Right renal pelvis (tissue), 4 donors: ENCODE measurements at places on chromosomes 7 and 10.

DNA sequence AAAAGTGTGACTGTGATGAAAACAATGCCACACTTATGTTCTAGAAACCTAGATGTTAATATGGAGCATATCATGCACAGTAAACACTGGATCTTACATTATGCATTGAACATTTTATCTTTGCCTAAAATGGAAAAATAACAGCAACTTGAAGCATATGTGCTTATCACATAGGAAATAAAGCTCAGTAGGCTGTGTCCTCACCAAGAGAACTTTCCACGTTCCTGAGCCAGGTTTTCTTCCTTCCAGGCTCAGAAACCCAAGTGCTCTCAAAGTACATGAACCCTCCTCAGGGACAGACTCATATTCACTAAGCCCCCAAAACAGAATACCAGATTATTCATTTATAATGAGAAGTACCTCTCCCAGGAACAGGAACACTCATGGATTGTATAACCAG is 79.4 kb upstream of the PRKAR2B start:
- DNase-seq: no peak

DNA sequence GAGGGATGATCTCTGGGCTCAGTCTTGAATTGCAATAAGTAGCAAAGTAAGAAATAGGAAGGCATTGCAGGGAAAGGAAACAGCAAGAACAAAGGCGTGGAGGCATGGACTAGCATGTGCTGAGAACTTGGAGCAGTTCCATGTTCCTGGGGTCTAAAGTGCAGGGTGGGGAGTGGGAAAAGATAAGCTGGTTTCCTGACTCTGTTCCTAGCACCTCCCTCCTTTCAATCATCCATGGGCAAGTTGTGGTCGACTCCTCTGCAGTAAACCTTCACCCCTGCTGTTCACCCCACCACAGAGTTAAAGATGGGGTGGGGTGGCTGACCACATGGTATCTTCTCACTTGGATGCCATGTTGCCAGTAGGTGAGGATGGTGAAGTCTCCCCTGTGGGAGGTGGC is 29.6 kb downstream of the RPS24 start:
- no peak for DNase-seq

DNA sequence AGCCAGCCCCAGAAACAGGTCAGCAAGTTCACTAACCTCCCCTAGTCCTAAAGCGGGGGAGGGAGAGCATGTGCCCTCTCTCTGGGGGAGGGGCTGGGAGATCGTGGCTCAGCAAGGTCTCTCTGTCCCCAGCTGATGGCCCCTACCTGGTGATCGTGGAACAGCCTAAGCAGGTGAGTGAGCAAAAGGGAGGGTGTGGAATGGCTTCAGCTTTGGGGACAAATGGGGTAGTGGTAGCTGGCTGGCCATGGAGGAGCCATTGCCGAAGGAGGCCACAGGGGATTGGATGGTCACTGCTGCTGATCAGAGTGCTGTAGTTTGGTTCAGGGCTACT is 779 bp downstream of the NFKB2 start:
- DNase-seq: no peak

DNA sequence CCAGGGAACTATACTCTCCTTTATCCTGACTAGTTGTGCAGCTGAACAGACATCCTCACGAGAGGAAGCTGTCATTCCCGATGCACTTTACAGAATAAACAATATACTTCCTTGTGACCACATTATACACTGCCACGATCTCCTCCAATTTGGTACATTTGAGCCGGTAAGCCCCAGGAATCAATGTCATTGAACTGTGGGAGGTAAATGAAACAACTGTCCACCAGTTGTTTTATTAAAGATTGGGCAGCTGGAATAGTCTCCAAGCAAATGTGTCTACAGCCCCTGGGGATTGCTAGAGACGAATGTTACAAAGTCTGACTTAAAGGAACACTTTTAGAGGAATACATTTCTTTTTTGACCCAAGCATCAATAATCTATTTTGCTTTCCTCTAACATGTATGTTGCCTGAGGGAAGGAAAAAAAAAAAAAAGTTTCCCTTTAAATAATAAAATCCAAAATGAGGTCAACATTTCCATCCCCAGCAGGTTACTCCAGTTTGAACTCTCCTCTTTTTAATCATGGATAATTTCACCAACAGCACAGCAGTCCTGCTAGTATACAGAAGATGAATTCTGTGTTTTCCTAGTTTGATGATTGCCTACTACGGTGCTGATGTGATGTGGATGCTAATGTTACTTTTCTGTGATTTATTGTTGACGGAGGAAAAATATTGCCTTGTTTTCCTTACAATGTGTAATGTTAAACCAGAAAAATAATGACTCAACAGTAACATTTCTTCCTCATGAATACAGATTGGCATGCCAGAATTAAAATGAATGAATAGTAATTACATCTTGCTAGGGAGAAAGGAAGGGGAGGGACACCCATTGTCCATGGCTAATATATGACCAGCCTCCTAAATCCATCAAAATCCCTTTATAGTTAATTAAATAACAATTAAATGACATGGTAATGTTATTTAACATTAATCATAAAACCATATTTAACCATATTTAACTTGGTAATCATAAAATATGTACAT is 360.9 kb downstream of the NEBL start:
- DNase-seq: no peak

- no peak for DNase-seq
These were observed 1.4 kb downstream of the JCAD start for GRCh38 chr10:30057894-30058556.

GRCh38 chr10:77241350-77241725 is 396.3 kb downstream of the KCNMA1 start:
- no peak for DNase-seq

- peak; percentile 3 for DNase-seq
These were observed 750.2 kb downstream of the XPNPEP1 start for GRCh38 chr10:109173121-109173520.

GRCh38 chr7:16063716-16064675 is 357.3 kb downstream of the CRPPA start:
- peak; percentile 46 for DNase-seq

- no peak for DNase-seq
These were observed at the start of gene SAMD9L for GRCh38 chr7:93148144-93148543. Gene SAMD9L (minus strand): TSS chr7:93148385. CDS start chr7:93135971, 12,414 bp downstream.

GRCh38 chr10:48779546-48780152 is 95.0 kb downstream of the WDFY4 start:
- DNase-seq: no peak

- no peak for DNase-seq
These were observed 208.6 kb upstream of the RNF32 start for GRCh38 chr7:156432018-156432417.

DNA sequence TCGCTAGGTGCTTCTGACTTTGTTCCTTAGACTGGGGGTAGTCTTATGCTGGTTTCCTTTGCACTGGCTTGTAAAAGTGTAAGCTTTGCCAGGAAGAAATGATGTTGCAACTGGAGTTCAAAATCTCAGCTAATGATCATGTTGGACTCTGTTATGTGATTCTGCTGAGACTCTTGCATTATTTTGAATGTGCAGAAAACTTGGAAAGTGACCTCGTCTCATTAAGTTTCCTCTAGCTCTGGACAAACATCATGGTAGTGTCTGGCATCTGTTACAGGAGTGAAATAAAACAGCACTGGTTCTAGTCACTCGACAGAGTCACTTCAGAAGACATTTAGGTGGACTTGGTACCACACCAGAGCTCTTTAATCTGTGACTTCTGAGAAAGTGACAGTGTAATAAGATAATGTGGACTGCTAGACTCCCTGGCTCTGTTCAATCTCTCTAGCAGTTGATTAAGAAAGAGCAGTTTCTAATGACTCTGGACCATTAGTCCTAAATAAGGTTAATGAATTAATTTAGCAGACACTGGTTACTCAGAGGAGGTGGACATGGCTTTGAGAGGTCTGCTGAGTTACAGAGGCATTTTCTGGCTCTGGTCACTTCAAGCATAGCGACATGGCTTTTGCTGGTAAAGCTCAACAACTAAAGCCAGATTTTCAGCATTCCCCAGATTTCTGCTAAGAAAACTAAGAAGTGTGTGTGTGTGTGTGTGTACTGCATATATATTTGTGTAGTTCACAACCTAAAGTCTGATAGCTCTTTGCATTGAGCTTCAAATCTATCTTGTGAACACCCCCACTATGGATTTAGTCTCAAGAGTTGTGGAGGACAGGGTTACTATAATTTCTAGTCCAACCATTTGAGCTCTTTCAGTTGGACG is 2.0 kb downstream of the NRP1 start:
- DNase-seq: no peak

- DNase-seq: no peak
These were observed 86.3 kb downstream of the RNF216 start for GRCh38 chr7:5694912-5695726.

GRCh38 chr7:155222573-155222972 is 75.1 kb upstream of the INSIG1 start:
- no peak for DNase-seq

GRCh38 chr7:40570223-40570622 is 435.4 kb downstream of the SUGCT start:
- no peak for DNase-seq

DNA sequence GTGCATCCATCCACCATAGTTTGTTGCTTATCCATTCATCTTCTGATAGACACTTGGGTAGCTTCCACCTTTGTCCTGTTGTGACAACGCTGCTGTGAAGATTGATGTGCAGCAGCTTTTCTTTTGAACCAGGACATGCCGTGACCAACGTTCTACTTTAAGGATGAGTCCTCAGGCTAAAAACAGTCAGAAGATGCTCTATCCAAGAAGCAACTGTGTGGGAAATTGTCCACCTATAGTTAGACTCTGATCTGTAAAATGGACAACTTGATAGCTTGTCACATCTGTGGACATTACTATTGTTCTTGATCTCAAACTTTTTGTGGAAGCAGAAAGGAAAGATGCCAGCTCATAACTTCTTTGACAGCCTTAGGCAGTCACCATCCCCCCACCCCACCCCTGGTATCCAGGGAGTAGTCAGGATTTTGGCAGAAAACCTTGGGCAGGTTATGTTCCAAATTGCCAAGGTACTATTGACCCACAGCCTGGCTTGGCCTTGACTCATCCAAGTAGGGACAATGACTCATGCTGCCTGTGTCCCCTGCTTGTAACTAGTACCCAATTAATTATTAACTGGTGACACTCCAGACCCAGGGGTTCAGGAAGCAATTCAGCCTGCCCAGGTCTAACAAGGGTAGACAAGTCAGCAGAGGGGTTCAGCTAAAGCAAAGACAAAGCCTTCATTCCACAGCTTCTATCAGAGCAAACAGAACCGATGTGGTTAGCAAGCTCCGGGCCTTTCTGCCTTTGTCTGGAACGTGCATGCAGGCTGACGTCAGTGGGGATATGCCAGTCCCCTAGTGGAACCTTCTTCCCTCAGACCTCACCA is 99.6 kb upstream of the ANLN start:
- DNase-seq: no peak

DNA sequence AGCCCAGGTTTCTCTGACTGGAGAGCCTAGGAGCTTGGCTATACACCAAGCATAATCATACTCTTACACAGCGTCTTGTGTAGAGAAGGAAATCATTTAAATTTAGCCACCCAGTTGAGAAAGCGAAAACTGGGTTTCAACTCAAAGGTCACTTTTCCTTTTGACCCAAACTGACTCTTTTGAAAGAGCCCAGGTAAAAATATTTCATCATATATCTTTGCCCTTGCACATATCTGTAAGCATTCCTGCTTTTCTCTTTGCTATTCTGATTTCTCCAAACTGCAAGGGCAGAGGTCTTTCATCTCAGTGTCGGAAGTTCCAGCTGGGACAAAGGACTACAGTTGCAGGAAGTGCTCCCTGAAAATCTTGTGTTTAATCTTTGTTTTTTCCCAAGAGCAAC is 22.0 kb upstream of the ABCB4 start:
- DNase-seq: no peak

GRCh38 chr7:1679326-1679965 is 9.4 kb downstream of the ELFN1 start:
- DNase-seq: no peak

DNA sequence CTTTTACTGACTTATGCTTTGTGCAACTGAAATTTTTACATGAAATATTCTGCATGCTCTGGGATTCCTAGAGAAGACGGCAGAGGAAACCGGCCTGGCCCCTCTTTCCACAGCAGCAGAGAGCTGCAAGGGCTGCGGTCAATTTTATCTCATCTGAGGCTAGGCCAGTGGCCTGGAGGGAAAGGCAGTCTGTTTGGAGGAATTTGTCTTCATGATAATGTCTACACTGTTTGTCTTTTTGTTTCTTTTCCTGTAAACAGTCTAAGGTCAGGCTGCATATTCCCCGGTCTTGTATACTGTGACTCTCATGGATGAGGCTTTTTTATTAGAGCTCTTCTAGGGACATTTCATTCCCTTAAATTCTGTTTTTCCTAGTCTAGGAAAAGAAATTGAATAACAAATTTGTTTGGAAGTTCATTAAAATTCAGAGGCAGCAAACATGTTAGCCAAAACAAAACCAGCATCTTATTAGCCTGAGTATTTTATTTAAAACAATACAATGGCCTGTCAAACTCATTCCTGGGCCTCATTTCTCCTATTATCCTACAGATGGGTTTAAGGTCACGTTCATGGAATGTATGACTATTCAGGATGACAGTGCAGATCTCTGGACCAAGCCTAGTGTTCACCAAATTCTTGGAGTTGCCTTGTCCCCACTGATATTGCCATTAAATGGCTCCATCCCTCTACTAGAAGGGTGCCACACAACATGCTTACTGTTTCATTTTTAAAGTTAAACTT is 26.4 kb downstream of the LAMB4 start:
- no peak for DNase-seq

GRCh38 chr7:150938566-150938965 is 39.6 kb downstream of the KCNH2 start:
- DNase-seq: no peak

- DNase-seq: no peak
These were observed 62.2 kb downstream of the CNOT4 start for GRCh38 chr7:135447748-135448147.

DNA sequence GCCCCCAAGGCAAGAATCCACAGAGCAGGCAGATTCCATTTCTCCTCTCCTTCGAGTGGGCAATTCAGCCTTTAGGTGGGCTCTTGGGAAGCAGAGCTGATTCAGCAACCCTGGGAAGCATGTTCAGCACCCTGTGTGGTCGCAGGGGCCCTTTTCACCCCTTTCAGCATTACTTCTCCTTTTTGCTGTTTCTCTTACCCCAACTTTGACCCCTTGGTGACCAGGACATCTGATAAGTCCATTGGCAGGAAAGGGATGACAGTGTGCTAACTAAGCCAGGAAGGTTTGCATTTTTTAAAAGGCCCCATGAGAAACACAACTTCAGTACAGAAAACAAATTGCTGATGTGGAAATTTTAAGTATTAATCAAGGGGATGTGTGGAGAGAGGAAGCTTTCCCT is 283.7 kb upstream of the NRP1 start:
- DNase-seq: no peak

GRCh38 chr10:69969977-69970376 is 82.7 kb upstream of the MACROH2A2 start:
- no peak for DNase-seq

DNA sequence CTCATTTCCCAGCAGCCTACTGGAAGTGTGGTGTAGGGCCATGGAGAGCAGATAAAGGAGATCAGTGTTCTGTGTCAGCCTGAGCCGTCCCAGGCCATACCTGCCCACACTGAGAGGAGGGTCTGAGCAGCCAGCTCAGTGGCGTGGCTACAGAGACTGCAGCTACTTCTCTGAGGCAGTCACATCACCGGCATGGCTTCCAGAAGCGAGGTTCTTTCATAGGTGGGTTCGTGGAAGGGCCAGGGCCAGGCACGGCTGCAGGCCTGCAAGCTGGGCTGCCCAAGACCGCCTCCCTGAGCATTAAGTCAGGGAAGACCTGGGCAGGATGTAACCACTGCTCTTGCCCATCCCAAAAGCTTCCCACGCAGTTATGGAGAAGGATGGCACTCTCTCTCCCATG is 34.9 kb downstream of the LDB3 start:
- DNase-seq: no peak
